ENCODE measurements at places on chromosomes 11 and 22. TPM values are rescaled to one million over a fixed set of nuclear protein-coding genes. Genes with fewer than 3 reads are reported as not detected.

GRCh38 chr22:33049119-33049729, 9.0 kb downstream of the SYN3 start:
- H3K27me3 ChIP-seq = peaks cover 7% of the 10 kb centered on the region
- H3K36me3 ChIP-seq = no peaks in the 10 kb centered on the region
- DNase-seq = peak; percentile 33
- H3K27ac ChIP-seq = no peak overlapping the region
- H3K4me3 ChIP-seq = no peak overlapping the region

ACTN3 gene
- 0.14 TPM for total RNA-seq

GRCh38 chr11:1233351-1234053, 10.6 kb downstream of the MUC5B start:
- no peaks in the 10 kb centered on the region for H3K27me3 ChIP-seq
- no peak overlapping the region for H3K4me3 ChIP-seq

GRCh38 chr22:49281467-49282340, 546.0 kb downstream of the BRD1 start:
- H3K27me3 ChIP-seq = peaks cover 4% of the 10 kb centered on the region
- no peak overlapping the region for H3K4me3 ChIP-seq
- H3K36me3 ChIP-seq = no peaks in the 10 kb centered on the region
- H3K27ac ChIP-seq = no peak overlapping the region
- H3K4me1 ChIP-seq = no peaks in the 10 kb centered on the region

ARHGAP42 gene
- not detected for total RNA-seq

- no peak for DNase-seq
- H3K27ac ChIP-seq = no peak overlapping the region
- H3K36me3 ChIP-seq = no peaks in the 10 kb centered on the region
- peaks cover 16% of the 10 kb centered on the region for H3K27me3 ChIP-seq
- H3K4me1 ChIP-seq = no peaks in the 10 kb centered on the region
These were observed 393.1 kb upstream of the NARS2 start for GRCh38 chr11:78967811-78968210.

MMP8 gene
- total RNA-seq = not detected

DNA sequence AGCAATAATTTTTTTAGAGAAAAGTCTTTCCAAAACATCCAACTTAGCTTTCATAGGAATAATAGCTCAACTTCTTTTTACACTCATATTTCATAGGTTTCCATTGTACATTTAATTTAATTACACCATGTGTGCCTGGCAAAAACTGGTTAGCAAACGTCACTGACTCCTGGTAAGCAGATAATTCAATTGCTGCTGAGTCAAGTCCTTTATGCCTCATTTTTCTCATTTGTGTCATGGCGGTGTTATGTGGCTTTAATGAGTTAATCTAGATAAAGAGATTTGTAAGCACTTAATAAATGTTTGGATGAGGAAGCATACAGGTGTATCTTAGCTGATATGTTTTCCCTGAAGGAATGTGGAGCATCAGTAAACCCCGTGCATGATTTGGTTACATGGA, 41.2 kb upstream of the PAK1 start:
- no peak overlapping the region for H3K27ac ChIP-seq
- H3K4me3 ChIP-seq = no peak overlapping the region
- H3K27me3 ChIP-seq = no peaks in the 10 kb centered on the region
- DNase-seq = no peak
- H3K36me3 ChIP-seq = no peaks in the 10 kb centered on the region

DNA sequence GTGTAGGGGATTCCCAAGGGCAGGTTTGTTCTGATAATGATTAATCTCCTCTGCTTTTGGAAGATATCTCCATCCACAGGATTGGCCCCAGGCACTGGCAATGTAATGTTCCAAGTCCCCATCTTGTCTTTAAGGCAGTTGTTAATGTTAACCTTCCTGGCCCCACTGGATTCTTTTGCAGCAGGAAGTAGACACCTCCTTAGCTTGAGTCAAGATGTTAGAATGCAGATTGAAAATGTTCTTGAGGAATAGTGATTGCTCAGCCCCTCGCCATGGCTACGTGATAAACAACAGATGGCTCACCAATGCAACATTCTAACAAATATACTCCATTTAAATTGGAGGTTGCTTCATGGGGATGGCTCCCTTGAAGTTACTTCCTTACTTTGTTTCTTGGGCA, 7.3 kb downstream of the HEPHL1 start:
- no peaks in the 10 kb centered on the region for H3K4me1 ChIP-seq
- H3K36me3 ChIP-seq = no peaks in the 10 kb centered on the region
- H3K27ac ChIP-seq = no peak overlapping the region
- no peak for DNase-seq
- H3K27me3 ChIP-seq = no peaks in the 10 kb centered on the region

Measured in CD4-positive, alpha-beta T cell (primary cell).